HepG2 (cell line): ENCODE measurements at places on chromosomes 13 and 19.

- DNase-seq = peak; percentile 75
These were observed 8.1 kb downstream of the BLOC1S3 start for GRCh38 chr19:45186509-45187334.

DNA sequence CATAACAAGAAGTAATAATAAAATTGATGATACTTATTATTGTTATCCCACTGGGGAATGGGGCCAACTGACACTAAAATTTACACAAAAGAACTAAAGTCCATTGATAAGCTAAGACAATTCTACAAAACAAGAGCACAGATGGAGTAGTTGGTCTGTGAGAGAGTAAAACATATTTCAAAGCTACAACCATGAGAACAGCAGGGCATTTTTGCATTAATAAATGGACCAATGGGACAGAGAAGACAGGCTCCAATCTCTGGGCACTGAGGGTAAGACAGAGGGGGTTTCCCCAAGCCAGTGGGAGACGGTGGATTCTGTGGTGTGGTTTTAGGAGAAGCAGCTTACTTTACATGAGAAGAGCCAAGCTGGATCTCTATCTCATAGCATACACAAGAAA is 14.4 kb downstream of the KANK2 start:
- DNase-seq = no peak

GRCh38 chr19:46466536-46467196 is 4.7 kb downstream of the PNMA8A start:
- no peak for DNase-seq

DNA sequence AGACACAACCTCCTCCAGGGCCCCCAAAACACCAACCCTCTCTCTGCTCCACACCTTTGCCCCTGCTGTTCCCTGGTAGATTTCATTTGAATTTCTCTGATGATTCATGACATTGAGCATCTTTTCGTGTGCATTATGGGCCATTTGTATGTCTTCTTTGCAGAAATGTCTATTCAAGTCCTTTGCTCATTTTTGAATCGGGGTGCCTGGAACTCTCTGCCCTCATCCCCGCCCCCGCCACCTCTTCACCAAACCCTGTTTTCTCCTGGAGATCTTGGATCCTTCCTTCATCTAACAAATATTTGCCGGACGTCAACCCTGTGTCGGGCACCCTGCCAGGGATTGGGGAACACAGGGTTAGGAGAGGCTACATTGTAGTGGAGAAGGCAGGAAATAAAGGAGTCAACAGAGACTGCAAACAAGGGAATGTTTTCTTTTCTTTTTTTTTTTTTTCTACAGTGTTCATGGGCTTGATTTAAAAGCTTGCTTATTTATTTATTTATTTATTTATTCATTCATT is 25.5 kb upstream of the SLC1A5 start:
- peak; percentile 56 for DNase-seq

DNA sequence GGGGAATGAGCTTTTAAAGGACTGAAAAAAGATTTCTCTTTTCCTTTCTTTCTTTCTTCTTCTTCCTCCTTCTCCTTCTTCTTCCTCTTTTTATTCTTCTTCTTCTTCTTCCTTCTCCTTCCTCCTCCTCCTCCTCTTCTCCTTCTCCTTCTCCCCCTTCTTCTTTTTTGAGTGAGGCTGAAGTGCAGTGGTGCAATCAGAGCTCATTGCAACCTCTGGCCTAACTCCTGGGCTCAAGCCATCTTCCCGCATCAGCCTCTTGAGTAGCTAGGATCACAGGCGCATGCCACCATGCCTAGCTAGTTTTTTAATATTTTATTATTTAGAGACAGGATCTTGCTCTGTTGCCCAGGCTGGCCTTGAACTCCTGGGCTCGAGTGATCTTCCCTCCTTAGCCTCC is 120.9 kb upstream of the KL start:
- DNase-seq = no peak
